Fibroblast of upper back skin (primary cell): ENCODE measurements at places on chromosomes 5 and 9.

DNA sequence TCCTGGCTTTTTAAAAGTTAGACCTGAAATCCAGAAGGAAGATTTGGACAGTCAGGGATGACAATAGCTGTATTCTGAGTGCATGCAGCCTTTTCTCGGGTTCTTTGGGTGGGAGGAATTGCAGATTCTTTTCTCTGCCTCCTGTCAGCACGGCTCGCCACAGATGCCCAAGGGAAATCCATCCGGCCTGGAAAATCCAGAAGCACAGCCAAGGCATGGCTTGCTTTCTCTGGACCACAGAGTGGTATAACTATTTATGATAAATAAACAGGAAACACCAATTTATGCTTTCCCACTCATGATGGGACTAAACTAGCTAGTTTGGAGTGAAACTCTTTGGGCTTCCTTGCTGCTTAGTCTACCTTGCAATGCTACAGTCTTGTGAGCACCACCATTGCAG is 59.1 kb downstream of the C9orf152 start:
- peak; percentile 84 for DNase-seq

- DNase-seq: no peak
Measured at GRCh38 chr5:142835540-142835939, 65.4 kb downstream of the ARHGAP26 start.

DNA sequence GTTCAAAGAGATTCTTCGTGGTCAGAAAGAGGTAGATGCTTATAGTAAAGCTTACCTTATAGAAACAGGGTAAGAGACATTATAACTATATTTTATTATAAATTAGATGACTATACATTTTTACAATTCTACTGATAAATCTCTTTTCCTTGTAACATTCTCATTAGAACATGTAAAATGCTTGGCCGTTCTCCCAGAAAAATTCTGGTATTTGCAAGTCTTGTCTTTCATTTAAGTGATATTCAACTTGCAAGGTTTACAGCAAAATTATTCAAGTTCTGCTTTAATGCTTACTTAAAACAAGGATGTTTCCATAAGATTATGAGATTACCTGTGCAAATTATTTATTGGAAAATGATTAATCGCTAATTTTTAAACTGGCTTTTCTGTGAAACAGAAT is 41.3 kb upstream of the CDH18 start:
- peak; percentile 45 for DNase-seq

GRCh38 chr5:140671472-140672125 is 1.8 kb downstream of the DND1 start:
- DNase-seq: no peak

- no peak for DNase-seq
Measured at GRCh38 chr5:171956887-171957495, 49.4 kb downstream of the FBXW11 start.

- no peak for DNase-seq
Measured at GRCh38 chr5:126248611-126249010, 174.6 kb upstream of the GRAMD2B start.

- peak; percentile 61 for DNase-seq
Measured at GRCh38 chr5:158814521-158814920, 285.2 kb downstream of the EBF1 start.

DNA sequence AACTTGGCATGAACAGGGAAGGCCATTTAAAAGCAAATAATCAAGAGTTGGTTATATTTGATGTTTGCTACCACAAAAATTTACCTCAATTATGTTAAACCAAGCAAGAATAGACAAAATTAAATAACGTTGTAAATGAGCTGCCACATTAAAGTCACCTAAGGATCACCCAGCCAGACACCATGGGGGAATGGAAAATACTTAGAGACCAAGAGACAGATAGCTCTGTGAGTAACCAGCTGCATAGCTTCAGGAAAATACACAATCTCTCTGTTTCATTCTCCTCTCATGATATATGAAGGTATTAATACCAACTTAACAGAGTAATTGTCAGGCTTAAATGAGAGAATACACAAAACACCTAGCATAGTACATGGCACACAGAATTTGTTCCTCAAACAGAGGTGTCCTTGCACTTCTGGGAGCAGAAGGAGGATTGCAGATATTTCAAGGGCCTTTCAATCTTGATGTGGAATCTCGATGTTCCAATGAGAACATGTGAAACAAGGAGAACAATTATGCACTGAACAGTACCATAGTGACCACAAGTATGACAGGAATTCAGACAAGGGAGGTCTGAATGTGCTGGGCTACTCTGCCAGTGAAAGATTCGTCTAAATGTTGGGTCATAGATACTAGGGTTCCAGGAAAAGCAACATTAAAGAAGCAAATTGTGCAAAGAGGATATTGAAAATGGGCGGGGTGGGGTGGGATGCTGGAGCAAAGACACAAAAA is 18.6 kb downstream of the JAKMIP2 start:
- peak; percentile 67 for DNase-seq

DNA sequence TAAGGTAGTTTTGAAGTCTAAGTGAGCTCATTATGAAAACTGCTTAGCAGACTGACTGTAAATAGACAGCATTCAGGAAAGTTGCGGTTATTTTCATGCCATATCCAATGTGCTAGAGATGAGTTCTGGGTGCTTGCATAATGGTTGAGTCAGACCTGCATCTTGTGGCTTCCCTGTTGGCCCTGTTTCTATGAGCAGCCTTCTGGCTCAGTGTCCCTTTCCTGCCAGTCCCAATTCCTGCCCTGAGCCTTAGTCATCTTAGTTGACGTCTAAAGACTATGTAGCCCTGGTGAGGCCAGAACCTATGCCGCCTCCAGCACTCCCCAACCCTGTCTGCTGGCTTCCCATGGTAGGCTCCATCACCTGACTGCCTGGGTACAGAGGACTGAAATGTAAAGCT is 76.3 kb upstream of the TNFSF8 start:
- peak; percentile 81 for DNase-seq

DNA sequence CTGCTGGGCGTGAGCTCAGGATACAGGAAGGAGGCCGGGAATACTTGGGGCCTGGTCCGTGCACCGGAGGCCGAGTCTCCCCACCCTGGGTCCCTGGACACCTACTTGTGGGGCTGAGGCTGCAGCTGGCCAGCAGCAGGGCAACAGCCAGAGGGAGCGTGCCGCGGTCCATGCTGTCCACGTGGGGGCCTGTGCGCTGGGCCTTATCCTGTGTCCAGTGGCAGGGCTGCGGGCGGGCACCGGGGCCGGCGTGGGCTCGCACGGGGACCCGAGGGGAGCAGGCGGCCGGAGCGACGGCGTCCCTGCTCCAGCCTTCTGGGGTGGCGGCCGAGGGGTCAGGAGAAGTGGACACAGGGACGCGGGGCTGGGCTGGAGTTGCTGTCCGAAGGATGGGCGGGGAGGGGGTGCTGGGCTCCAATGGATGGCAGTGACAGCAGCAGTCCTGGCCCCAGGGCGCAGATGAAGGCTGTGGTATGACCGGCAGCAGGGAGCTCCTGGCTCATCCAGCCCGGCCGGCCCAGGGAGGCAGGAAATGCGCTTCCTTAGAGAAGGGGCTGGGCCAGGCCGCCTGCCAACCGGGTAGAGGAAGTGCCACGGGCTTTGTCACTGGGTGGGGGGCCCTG is at the start of gene ENG:
ENG (minus strand) TSS at position 475 of the 623 bp plus-strand sequence; CDS start at position 172, 303 bp downstream.
- DNase-seq: peak; percentile 75

GRCh38 chr9:18379073-18379811 is 94.7 kb upstream of the ADAMTSL1 start:
- DNase-seq: peak; percentile 92

DNA sequence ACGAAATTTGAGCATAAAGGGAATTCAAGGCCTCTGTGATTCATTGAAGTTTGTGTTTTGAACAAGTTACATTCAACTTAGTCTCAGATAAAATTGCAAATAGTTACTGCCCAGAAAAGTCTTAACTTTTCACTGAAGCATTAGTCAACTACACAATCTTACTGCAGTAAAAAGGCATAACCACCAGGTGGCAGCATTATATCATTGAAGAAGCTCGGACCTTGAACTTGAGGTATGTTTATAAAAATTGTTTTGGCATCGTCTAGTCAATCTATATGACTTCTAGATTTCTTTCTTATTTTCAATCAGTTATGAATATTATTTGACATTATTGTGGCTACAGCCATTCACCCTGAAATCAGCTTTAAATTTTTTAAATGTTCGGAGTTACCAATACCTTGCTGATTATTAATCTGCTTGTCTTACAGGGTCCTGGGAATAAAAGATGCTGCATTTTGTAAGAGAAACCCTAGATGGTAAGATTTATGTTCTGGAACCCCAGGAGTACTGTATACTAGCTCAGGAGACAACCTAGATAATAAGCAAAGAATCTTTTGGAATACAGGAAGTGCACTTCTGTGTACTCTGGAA is 83.9 kb upstream of the GRAMD2B start:
- peak; percentile 82 for DNase-seq

DNA sequence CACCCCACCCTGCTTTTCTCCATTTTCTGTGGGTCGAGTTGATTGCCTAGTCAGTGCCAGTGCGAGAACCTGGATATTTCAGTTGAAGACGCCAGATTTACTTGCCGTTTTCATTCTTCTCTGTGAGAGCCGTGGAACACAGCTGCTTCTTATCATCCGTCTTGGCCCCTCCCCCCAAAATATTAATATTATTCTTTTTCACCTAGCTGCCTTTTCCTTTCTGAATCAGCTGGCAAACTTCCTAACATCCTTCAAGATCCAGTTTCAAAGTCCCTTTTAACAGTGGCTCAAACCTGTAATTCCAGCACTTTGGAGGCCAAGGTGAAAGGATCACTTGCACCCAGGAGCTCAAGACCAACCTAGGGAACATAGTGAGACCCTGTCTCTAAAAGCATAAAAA is 117.1 kb upstream of the RASA1 start:
- peak; percentile 56 for DNase-seq

DNA sequence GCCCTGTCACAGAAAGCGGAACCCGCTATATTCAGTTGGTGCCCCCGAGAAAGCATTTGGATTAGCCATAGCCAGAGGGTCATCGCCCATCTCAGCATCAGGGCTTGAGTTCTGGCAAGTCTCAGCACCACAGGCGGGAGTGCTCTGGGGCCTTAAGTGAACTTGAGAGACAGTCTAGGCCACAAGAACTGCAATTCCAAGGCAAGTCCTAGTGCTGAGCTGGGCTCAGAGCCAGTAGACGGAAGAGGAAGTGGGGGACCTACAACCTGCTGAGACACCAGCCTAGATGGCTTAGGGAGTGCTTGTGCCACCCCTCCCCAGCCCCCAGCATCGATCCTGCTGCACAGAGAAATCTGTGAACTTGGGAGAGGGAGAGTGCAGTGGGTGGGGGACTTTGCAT is 594.9 kb downstream of the CCDC171 start:
- DNase-seq: peak; percentile 32

DNA sequence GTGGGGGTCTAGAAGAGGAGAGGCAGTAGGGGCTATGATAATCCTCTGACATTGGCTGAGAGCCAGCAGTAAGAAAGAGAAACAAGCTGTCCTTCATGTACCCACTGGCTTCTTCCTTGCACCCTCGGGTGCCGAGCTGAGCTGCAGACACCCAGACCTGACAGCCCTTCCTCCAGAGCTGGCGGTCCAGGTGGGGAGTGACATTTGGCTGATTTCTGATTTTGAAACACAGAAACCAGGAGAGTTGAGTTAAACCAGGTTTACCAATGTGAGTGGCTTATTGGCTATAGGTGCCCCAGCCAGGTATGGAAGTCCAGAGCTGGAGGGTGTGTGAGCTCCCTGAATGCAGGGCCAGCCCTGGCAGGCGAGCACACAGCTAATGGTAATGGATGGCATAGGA is 59.2 kb downstream of the GADD45G start:
- no peak for DNase-seq

DNA sequence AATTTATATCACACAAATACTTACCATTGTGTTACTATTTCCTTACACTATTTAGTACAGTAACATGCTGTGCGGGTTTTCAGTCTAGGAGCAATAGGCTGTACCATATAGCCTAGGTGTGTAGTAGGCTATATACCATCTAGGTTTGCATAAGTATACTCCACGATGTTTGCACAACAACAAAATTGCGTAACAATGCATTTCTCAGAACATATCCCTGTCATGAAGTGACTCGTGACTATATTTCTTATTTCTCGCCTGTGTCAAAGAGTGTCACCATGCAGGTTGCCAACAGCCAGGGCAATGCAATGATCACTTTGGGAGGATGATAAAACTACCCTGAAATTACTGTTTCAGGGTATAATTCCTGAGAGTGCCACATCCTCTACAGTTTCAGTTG is 65.6 kb upstream of the CD180 start:
- no peak for DNase-seq

GRCh38 chr9:117526674-117527073 is 111.8 kb upstream of the ASTN2 start:
- no peak for DNase-seq

DNA sequence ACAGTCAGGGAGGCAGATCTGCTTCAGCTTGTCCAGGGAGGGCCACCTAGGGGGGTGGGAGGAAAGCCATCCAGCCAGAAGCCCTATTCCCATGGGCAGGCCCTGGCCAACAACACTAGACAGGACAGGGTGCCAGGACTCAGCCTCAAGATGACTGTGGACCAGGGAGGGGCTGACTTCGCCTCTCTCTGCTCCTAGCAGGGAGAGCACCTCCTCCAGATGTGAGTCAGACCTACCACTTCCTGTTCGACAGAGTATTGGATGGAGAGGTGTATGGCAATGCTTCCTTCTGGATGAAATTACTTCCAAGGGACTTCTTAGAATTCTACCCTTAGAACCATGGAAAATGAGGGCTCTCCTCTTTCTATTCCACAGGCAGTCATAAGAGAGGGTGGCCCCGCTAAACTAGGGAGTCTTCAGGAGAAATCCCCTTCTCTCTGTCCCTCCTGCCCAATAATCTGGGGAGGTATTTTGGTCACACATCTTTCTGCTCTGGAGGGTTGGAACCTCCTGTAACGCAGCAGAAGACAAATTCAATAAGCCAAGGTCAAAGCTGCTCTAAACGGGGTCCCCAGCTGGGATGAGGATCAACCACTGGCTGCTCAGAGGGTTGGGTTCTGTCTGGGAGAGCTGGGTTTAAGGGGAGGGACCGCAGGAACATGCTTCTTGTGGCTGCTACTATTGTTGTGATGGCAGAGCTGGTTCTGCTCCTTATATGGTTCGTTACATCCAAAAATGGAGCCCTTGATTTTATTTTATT is 23.2 kb upstream of the RCL1 start:
- peak; percentile 39 for DNase-seq

- DNase-seq: no peak
Measured at GRCh38 chr9:136499071-136499934, 16.5 kb upstream of the SEC16A start.

DNA sequence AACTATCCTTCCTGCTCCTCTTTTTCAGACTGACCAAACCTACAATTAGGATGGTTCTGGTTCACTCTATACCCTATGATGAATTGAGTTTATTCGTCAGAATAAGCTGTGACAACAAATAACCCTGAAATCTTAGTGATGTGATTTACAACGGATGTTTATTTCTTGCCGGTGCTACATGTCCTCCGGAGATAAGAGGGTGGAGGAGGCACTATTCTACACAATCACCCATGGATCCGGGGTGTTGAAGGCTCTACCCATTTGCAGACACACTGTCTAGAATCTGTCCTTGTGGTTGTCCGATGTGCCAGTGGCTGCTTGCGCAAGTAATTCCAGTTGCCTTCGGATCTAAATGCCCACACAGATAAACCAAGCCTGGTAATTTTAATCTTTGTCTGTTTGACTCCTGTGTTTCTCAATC is 44.7 kb downstream of the CDC14B start:
- DNase-seq: no peak

- no peak for DNase-seq
Measured at GRCh38 chr9:99030610-99031109, 74.3 kb upstream of the TGFBR1 start.

GRCh38 chr5:57439601-57440000 is 43.0 kb downstream of the ACTBL2 start:
- no peak for DNase-seq
